Ovary (tissue), 10 donors: ENCODE measurements at places on chromosomes 2 and 18. TPM values are rescaled to one million over a fixed set of nuclear protein-coding genes. Genes with fewer than 3 reads are reported as not detected.

The SULT1C4 gene
- total RNA-seq: 14.2 TPM

The ABCG8 gene
- 0.05 TPM for total RNA-seq

The GPR75 gene
- 2.1 TPM for total RNA-seq

The ZNF521 gene
- total RNA-seq: 38.7 TPM

The GAL3ST2 gene
- 4.3 TPM for total RNA-seq

The NT5DC4 gene
- not detected for total RNA-seq

The COL6A3 gene
- 186 TPM for total RNA-seq

The MERTK gene
- 13.3 TPM for total RNA-seq

The ZC3H6 gene
- 8.8 TPM for total RNA-seq

The FRZB gene
- total RNA-seq: 4.4 TPM

The ALKAL2 gene
- 159 TPM for total RNA-seq

The DQX1 gene
- 0.20 TPM for total RNA-seq

The IL1R1 gene
- 99.1 TPM for total RNA-seq

The TMEM178A gene
- 1.7 TPM for total RNA-seq

The C2orf81 gene
- total RNA-seq: 3.7 TPM

The CCDC93 gene
- total RNA-seq: 14.5 TPM

The TMEM150A gene
- 27.1 TPM for total RNA-seq

The FBLN7 gene
- total RNA-seq: 0.94 TPM

The CPLX4 gene
- total RNA-seq: not detected

The KCMF1 gene
- total RNA-seq: 57.5 TPM

The IL36G gene
- total RNA-seq: not detected

The CAVIN2 gene
- 34.0 TPM for total RNA-seq

The AMER3 gene
- not detected for total RNA-seq

The GATA6 gene
- total RNA-seq: 129 TPM
